Liver (tissue), 10 donors: ENCODE measurements at places on chromosomes 5 and 9. TPM values are rescaled to one million over a fixed set of nuclear protein-coding genes. Genes with fewer than 3 reads are reported as not detected.

DNA sequence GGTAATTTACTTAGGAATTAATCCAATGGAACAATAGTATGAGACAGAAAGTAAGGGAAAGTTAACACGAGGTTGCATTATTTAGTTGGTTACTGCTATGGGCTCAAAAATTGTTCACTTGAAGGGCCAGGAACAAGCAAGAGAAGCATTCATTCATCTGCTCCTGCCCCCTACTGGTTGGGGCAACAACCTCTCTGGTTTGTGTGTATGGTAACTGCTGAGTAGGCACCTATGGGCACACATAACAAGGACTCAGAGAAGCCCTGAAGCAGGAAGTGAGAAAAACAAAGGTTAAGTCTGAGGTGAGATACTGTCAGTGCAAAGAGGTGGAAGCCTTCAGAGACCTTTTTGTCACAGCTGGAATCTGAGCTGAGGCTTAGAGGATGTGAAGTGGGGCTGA, 34.4 kb upstream of the RANBP6 start:
- DNase-seq: no peak

DNA sequence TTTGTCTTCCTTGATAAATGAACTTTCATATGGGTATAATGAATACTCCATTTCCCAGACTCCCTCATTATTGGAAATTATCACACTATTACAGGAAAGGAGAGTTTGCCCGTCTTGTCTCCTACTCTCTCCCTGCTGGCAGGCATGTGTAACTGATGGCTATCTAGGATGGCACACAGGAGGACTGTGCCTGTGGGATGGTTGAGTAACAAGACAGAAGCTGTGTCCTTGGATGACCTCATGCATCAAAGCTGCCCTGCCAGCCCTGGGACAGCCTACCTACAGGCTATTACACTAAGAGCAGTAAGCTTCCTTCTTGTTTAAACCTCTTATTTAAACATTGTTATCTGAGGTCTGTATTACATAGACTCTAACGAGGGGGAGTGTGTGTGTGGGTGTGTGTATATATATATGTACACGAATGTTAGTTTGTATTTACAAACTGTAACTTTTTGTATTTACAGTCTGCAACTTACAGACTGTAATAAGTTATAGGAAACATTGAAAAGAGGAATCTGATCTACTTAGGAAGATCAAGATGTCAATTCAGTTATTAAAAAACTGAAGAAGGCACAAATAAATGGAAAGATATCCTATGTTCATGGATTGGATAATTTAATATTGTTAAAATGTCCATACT, 247.6 kb upstream of the ACO1 start:
- no peak for DNase-seq

DNA sequence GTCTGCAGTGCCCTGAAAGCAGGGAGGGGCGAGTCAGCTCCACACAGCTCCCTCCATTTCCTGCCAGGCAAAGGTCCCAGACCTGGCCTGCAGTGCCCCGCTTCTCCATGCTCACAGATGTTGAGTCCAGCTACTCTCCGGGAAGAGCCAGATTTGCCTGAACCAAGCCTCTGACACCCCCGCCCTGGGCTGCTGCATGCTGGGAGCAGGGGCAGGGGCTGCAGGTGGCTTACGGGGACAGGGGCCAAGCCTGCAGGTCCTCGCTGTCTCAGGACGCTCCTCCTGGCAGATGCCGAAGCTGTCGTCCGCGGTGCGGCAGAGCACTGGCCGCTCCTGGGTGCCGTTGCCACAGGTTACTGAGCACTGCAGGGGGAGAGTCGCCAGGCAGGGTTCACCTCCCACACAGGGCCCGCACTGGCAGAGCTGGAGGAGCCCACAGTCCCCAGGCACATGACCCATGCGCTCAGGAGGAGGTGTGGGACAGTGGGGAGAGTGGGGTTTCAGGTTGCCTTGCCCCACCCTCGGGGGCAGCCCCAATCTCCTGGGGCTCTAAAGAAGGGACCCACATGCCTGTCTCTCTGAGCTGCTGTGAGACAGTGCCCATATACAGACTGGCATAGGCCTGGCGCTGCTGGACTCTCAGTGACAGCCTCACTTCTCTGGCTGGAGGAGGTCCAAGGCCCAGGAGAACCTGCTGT, 62.4 kb downstream of the ZNF354C start:
- DNase-seq: no peak

NR4A3 gene
- 0.02 TPM for polyA plus RNA-seq

C1QTNF2 gene
- 0.18 TPM for polyA plus RNA-seq
